ENCODE measurements at places on chromosomes 13 and 19.

GRCh38 chr13:38415233-38415632, 65.6 kb downstream of the UFM1 start:
- DNase-seq, result peak; percentile 8

DNA sequence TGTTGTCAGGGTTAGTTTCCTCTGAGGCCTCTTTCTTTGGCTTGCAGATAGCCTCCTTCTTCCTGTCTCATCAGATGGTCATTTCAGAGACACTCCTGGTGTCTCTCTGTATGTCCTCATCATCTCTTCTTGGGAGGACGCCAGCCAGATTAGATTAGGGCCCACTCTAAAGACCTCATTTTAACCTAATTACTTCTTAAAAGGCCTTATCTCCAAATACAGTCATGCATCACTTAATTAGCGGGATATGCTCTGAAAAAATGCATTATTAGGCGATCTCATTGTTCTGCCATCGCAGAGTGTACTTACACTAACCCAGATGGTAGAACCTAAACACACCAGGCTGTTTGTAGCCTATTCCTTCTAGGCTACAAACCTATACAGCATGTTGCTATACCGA, 89.0 kb downstream of the CDK8 start:
- DNase-seq, result no peak

GRCh38 chr19:42657556-42657955, 62.8 kb upstream of the CEACAM8 start:
- no peak for DNase-seq

- DNase-seq, result no peak
Measured at GRCh38 chr13:30364133-30364532, 56.8 kb upstream of the KATNAL1 start.

DNA sequence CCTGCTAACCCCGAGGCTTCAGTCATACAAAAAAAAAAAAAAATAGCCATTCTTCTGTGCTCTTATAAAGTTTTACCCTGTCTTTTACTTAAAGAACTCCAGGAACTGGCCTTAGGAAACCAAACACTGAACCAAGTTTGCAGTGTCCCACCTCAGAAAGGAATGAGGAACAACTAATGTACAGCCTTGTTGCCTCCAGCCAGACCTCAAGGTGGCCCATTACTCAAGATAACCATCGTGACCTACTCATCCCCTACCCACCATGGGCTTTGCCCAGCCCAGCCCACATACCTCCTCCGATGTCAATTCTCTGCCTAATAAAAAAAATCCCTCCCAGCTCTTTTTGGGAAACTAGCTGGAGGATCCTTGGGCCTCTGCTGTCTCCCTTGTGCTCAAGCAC, 133.2 kb downstream of the STARD13 start:
- DNase-seq, result no peak

Data from cardiac fibroblast (primary cell).